ENCODE measurements at places on chromosomes 12 and 14.

DNA sequence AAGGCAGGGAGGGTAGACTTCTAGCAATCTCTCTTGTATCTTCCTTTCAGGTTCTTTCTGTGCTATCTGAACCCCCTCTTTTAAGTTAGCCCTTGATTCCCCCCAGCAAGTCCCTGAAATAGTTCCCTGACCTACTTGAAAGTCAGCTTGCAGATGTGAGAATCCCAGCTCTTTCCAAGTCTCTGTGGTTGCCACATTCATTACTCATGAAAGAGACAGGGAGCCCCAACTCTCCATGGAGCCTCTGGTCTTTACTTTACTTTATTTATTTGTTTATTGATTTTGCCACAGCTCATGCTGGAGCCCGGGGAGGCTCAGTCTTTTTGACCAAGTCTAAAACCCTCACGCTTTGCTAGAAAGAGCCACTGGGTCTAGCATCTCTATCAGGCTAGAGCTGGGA is 193.6 kb upstream of the FAR2 start:
- DNase-seq, result no peak

- DNase-seq, result peak; percentile 64
These were observed 30.3 kb downstream of the CD9 start for GRCh38 chr12:6230321-6231110.

- DNase-seq, result no peak
These were observed 232.8 kb downstream of the SLC2A13 start for GRCh38 chr12:39873065-39873464.

GRCh38 chr12:69511016-69511415 is 40.8 kb downstream of the FRS2 start:
- no peak for DNase-seq

DNA sequence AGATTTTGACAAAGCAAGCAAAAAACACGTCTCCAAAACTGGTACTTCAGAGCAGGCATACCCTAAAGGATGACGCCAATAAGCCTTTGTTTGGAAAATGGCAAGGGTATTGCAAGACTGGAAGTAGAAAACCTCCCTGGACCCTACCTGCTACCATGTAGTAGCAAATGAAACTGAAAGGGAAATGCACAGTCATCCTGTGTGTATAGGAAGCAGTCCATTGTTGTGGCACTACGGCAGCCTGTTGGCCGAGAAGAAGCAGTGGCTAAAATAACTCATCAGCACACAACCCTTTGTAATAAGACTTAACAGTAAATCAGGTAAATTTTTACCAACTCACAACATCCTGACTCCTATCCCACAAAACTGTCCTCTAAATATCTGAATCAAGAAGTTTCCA is 386.4 kb downstream of the RGS6 start:
- DNase-seq, result no peak

DNA sequence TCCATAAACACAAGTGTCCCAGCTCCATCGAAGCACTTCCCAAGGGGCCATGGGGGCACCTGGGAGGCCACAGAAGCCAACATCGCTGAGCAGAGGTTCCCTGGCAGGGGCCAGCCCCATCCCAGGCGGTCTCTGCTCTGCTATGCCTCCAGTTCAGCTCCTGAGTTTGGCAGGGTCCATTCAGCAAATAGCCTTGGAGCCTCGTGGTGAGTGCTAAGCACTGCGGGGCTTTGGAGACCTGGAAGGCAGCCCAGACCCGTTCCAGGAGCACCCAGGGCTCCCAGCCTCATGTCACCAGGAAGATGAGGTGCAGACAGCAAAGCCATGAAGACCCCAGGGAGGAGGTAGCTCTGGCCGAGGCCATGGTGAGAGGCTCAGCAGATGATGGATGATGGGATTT is 109.5 kb downstream of the LGMN start:
- no peak for DNase-seq

GRCh38 chr12:114901316-114901715 is 217.3 kb upstream of the TBX3 start:
- no peak for DNase-seq

GRCh38 chr12:46468160-46468559 is 95.6 kb upstream of the SLC38A2 start:
- no peak for DNase-seq

GRCh38 chr12:104828015-104828414 is 130.1 kb downstream of the SLC41A2 start:
- no peak for DNase-seq

DNA sequence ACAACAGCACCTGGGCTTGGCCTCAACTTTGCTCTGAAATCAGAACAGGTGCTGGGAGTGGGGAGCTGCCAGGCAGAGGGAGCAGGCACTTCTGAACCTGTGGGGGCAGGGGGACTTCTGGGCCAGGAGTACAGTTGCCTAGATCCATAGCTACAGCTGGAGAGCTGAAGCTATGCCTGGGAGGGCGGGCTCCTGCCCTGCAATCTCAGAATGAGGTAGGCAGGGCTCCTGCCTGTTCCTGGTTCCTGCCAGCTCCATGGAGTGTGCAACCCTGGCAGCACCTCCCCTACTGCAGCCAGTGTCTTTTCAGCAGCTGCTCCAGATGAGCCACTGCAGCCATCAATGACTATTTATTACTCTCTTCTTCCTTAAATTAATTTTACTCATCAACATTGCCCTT is 62.1 kb upstream of the NAV3 start:
- DNase-seq, result no peak

- no peak for DNase-seq
These were observed 295.2 kb upstream of the SRRM4 start for GRCh38 chr12:118685983-118686607.

DNA sequence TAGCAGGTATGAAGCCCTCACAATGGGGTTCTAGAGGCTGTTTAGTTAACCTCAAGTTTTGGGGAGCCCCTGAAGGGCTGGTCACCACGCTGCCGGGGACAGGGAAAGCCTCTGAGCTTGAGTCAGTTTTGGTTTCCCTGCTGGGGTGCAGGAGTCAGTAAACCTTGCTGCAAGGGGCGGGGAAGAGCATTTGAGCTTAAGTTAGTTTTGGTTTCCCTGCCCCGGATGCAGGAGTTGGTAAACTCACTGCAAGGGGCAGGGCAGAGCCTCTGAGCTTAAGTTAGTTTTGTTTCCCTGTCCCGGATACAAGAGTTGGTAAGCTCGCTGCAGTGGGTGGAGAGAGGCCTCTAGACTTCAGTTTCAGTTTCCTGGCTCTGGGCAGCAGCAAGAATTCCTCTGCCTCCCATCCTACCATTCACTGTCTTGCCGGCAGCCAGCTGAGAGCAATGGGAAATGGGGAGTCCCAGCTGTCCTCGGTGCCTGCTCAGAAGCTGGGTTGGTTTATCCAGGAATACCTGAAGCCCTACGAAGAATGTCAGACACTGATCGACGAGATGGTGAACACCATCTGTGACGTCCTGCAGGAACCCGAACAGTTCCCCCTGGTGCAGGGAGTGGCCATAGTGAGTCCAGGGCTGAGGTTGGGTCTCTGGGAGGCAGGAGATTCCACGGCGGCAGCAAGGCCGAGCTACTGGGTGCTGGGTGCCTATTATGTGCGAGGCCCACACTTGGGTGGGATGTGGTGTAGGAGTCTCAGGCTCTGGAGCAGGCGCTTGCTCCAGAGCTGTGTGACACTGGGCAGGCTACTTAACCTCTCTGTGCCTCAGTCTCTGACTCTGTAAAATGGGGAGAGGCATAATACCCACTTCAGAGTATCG is at the start of gene OAS2:
Gene OAS2, plus strand, starts transcription at position 357 of the 878 bp plus-strand sequence. Its CDS starts 90 bp downstream, at position 447.
- DNase-seq, result peak; percentile 84

DNA sequence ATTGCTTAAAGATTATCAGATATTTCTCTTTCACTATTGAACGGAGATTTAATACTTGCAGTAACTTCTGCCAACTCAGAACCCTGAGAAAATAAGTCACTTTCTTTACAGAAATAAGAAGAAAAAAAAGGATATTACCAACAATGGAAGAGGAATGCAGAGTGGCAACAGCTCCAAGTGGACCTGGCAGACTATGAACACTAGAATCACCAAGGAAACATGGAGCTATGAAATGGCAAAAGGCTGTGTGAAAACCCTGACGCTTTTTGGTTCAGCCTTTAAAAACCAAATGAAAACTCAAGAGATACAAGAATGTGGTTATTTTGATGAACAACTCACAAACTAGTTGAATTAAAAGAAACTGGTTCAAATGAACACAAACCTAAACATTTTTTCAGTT is 17.7 kb downstream of the DTD2 start:
- no peak for DNase-seq

- DNase-seq, result no peak
These were observed 615.6 kb downstream of the KCNH5 start for GRCh38 chr14:62429683-62430082.

GRCh38 chr14:100854435-100854834 is 28.5 kb downstream of the MEG3 start:
- DNase-seq, result no peak

DNA sequence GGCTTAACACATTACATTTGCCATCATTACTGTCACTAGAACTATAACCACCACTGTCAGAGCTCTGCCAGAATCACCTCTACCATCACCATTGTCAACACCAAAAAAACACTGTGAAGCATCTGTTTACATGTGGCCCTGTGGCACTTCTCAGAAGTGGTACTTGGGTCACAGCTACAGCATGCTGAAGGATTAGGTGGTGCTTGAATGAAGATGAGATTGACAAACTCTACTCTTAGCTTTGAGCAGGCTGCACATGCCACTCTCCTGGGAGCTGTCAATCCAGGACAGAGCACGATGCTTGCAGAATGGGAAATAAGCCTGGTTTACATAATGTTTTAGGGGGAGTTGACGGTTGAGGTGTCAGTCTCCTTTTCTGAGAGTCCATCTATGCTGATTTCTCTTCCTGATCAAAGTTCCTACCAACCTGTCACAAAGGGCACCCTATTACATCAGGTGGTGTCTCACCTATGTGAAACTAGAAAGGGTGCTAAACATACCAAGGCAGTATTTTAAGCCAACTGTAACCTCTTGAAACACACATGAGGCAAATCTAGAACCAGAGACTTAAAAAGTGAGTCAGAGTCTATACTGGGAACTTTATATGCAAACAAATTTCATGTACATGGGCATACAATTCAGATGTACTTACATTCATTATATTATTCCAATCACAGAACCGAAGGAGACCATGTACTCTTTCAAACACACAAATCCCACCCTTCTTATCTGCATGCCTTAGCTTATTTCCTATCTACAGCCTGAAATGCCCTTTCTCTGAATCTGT is 258.7 kb downstream of the EMP1 start:
- no peak for DNase-seq

DNA sequence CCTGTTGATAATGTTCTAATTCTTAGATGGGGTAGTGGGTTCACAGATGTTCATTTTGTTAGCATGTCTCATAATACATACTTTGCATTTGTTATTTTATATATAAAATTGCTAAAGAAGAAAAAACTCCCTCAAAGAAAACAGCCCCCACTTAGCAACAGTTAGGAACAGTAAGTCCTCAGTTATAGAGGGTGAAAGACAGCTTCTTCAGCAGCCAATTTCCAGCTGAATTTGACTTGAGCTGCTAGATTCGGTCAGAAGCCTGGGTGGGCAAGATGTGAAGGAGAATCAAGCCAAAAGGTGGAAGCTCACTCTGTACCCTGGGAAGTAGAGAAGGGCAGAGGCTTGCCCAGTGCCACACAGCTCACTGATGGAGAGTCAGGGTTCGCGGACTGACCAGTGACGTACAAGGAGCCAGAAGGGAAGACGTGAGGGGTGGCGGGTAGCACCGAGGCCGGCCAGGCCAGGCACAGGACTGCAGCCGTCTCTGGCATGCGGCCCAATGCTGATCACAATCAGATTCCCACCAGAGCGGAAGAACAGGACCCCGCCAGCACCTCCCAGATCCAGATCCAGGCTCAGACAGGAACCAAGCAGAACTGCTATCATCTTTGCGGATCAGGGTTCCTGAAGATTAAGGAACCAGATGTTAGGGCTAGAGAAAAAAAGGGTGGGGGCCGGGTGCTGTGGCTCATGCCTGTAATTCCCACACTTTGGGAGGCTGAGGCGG is 30.4 kb upstream of the VWF start:
- DNase-seq, result no peak

DNA sequence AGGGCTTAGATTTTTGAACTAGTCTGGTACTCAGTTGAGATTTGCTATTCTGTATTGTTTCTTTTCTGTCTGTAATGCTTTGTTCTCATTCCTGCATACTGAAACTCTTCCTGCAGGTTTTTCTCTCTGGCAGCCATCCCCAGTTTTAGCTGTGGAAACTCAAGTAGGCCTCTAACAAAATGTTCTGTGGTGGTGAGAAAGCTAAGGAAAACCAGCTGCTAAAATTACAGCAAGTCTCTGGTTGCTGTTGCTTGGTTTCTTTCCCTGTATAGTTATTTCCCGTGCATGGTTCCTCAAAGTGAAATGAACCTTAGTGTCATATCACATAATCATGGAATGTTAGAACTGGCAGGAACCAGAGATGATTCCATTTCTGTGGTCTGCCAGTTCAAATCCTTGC is 442.5 kb downstream of the NRXN3 start:
- DNase-seq, result no peak

DNA sequence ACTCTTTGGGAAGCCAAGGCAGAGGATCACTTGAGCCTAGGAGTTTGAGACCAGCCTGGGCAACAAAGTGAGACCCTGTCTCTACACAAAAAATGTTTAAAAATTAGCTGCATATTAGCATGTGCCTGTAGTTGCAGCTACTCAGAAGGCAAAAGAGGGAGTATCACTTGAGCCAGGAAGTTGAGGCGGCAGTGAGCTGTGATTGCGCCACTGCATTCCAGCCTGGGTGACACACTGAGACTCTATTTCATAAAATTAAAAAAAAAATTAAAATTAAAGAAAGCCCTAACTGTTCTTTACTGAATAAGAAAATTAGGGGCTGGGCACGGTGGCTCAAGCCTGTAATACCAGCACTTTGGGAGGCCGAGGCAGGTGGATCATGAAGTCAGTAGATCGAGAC is 27.0 kb downstream of the SENP1 start:
- no peak for DNase-seq

GRCh38 chr12:56635806-56636674 is 5.9 kb upstream of the BAZ2A start:
- peak; percentile 81 for DNase-seq

DNA sequence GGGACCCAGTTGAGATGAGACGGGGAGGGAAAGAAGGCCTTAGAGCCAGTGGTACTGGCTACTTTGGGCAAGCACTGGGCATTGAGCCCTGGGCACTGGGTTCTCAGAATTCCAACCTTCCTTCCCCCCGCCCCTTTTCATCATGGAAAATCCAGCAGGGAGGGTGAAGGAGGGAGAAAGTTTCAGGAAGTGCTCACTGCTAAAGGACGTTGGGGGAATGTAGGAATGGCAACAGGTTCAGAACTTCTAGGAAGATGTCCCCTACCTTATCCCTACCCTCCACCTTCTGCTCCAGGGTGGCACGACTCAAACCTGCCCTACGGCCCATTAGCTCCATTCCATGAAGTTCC is 4.2 kb upstream of the TNS2 start:
- DNase-seq, result no peak

- no peak for DNase-seq
These were observed 796.4 kb downstream of the MED13L start for GRCh38 chr12:115481141-115481540.

- DNase-seq, result peak; percentile 37
These were observed 236.5 kb upstream of the ATP2B1 start for GRCh38 chr12:89945123-89945522.

Data from CD4-positive, alpha-beta T cell treated with Interleukin-15 for 4 hours (primary cell).